Activated T-helper 9 cell treated with anti-CD3 and anti-CD28 coated beads, Interleukin-2, amount 50 U/mL, for 16 hours (primary cell): ENCODE measurements at places on chromosomes 11 and 22.

- no peak for DNase-seq
Observed at GRCh38 chr22:19888131-19888746, 33.6 kb upstream of the GNB1L start.

DNA sequence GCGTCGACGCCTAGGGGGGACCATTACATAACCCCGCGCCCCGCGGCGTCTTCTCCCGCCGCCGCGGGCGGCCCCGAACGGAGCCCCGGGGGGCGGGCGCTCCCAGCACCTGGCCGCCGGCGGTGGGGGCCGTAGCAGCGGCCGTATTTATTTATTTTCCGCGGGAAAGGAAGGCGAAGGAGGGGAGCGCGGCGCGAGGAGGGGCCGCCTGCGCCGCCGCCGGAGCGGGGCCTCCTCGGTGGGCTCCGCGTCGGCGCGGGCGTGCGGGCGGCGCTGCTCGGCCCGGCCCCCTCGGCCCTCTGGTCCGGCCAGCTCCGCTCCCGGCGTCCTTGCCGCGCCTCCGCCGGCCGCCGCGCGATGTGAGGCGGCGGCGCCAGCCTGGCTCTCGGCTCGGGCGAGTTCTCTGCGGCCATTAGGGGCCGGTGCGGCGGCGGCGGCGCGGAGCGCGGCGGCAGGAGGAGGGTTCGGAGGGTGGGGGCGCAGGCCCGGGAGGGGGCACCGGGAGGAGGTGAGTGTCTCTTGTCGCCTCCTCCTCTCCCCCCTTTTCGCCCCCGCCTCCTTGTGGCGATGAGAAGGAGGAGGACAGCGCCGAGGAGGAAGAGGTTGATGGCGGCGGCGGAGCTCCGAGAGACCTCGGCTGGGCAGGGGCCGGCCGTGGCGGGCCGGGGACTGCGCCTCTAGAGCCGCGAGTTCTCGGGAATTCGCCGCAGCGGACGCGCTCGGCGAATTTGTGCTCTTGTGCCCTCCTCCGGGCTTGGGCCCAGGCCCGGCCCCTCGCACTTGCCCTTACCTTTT is at the start of gene EP300:
EP300 (plus strand) TSS at position 570 of the 795 bp plus-strand sequence. CDS start 413 bp downstream, outside the sequence.
- DNase-seq = peak; percentile 81

DNA sequence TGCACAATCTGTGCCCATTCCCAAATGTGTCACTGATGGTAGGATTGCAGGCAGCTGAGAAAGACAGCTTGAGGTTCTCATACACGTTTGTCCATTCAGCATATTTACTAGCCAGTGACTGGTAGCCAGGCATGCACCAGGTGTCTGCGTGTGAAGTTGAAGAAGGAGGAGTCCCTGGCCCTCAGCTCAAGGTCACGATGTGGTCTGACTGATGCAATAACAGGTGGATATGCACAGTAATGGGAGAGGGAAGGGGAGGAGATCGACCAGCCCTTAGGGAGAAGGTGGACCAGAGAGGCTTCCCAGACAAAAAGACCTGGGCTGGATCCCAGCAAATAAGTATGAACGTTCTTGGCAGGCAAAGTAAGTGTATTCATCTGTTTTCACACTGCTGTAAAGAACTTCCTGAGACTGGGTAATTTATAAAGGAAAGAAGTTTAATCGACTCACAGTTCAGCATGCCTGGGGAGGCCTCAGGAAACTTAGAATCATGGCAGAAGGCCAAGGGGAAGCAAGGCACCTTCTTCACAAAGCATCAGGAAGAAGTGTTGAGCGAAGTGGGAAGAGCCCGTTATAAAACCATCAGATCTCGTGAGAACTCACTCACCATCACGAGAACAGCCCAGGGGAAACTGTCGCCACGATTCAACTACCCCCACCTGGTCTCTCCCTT is 96.0 kb downstream of the MN1 start:
- no peak for DNase-seq

DNA sequence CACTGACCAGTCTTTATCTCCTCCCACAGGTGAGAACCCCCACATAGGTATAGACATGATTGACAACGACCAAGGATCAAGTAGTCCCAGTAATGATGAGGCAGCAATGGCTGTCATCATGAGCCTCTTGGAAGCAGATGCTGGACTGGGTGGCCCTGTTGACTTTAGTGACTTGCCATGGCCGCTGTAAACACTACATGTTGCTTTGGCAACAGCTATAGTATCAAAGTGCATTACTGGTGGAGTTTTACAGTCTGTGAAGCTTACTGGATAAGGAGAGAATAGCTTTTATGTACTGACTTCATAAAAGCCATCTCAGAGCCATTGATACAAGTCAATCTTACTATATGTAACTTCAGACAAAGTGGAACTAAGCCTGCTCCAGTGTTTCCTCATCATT is 76.5 kb downstream of the BTBD10 start:
- no peak for DNase-seq

DNA sequence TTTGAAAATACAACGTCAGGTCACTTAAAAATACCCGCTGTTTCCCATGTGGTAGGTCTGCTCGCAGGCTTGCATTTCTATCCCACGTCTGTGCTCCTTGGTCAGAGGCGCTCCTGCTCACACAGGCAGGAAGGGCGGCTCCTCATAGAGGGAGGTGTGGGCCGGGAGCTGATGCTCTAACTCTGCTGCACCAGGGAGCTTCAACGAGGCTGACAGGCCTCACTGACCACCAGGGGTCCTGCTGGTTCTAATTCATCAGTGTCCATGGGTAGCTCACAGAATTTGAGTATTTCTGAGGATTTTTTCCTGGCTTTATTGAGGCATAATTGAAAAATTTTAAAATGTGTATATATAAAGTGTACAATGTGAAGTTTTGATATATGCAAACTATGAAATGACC is 68.5 kb downstream of the PIWIL3 start:
- DNase-seq = no peak

DNA sequence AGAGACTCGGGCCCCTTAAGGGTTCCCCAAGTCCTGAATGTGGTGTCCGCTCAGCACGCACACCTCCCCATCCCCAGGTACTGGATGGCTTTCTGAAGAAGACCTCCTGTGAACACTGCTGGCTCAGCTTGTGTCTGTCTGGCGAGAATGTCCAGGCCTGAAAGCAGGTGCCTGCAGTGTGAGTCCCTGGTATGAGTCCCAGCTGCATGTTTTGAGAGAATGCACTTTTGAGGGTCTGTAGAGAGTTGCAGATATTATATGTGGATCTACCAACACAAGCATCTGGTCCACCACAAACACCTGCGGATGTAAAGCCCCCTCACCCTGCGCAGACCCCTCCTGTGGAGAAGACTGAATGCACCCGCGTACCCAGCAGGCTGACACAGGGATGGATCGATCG is 1308.9 kb downstream of the TBC1D22A start:
- DNase-seq = no peak

- no peak for DNase-seq
Observed at GRCh38 chr11:117796872-117797529, at the start of gene DSCAML1. DSCAML1 (minus strand) TSS chr11:117797216; CDS start chr11:117797079, 137 bp downstream.

GRCh38 chr11:107956543-107956942 is 28.3 kb downstream of the RAB39A start:
- DNase-seq = no peak

- DNase-seq = no peak
Observed at GRCh38 chr11:132855516-132855915, 676.8 kb downstream of the OPCML start.

- DNase-seq = peak; percentile 58
Observed at GRCh38 chr22:43996170-43996980, 27.7 kb upstream of the PARVB start.

DNA sequence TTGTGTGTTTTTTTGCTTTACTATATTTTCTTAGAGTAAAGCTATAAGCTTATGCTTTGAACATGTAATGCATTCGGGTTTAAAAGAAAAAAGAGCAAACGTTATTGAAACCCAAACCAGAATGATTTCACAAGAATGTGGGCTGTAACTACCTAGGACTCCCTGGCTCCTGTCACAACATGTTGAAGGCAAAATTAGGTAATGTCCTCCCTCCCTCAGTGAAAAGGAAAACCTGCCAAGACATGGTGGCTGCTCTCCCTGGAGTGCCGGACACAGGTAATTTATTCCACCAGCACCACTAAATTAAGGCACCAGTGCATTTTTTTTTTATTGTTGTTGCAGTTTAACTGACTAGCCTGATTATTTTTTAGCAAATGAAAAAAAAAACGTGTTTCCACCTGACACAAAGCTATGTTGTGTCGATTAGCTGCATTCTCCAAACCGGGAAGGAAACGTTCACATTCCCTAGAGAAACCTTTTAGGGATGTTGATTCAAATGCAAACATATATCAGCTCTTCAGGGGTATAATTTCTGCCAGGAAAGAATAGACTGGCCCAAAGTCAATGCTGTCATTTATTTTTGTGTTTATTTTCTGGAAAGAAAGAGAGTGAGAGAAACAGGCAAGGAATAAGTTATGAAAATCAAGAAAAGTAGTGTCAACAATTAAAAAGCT is 134.6 kb downstream of the CCDC34 start:
- DNase-seq = no peak

DNA sequence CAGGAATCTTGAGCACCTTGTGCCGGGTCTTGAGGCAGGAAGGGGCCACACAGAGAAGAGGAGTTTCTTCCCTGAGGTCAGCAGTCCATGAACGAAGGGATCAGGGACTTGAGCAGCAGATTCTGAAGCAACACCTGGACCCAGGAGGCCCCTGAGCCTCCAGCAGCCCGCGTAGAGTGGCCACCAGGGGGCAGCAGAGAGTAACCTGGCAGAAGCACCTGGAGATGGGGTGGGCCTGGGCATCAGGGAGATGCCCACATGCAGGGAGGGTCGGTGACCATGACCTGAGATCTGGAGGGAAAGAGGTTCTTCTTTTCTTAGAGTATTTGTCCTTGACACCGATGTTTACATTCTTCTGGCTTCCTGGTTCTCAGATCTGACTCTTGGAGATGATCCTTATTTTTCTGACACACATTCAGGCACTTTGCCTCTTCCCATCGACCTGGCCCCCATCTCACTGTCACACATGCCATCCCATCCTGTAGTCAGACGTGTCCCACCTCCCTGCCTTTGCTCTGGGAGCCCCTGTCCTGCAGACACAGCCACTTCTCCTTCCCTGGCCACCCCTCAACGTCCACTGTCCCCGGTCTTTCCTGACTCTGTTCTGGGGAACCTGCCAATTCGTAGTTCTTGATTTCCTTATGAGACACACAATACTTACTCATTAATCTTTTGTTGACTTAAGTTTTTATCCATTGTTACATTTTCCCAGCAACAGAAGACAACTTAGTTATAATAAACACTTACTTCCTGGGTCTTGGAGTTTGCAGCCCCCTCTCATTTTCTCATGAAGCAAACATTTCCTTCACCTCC is 66.5 kb downstream of the GGTLC2 start:
- peak; percentile 70 for DNase-seq

DNA sequence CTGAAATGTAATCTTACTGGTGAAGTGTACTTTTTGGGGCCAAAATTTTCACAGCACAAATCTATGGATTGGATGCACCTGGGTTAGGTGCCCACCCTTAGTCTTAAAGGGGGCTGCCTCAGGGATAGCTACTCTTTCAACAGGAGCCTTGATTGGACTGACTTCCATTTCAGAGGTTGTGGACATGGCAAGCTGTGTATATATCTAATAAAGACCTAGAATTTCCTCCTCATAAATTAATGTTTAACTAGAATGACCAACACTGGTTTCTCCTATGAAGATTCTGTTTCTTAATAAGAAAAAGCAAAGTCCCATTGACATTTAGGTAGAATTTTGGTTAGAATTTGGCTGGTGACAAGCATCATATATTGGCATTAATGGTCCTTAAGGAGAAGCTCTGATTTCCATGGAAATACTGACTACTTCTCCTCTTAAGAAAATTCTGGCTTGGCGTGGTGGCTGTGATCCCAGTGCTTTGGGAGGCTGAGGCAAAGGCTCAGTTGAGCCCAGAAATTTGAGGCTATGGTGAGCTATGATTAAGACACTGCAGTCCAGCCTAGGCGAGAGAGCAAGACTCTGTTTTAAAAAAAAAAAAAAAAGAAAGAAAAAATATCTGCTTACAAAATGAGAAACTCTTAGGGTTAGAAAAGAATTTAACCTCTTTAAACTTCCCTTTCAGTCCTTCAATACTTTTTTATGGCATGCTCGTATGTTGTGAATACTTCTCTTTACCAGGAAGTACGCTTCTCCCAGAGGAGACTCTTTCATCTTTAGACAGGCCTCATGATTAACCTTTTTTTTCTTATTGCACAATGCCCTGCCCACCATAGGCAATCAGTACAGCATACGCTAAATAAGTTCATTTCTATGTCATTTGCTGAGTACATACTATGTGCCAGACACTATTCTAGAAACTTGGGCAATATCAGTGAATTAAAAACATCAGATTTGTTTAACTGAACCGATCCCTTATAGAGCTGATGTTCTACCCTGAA is 77.2 kb downstream of the PRR5L start:
- no peak for DNase-seq

DNA sequence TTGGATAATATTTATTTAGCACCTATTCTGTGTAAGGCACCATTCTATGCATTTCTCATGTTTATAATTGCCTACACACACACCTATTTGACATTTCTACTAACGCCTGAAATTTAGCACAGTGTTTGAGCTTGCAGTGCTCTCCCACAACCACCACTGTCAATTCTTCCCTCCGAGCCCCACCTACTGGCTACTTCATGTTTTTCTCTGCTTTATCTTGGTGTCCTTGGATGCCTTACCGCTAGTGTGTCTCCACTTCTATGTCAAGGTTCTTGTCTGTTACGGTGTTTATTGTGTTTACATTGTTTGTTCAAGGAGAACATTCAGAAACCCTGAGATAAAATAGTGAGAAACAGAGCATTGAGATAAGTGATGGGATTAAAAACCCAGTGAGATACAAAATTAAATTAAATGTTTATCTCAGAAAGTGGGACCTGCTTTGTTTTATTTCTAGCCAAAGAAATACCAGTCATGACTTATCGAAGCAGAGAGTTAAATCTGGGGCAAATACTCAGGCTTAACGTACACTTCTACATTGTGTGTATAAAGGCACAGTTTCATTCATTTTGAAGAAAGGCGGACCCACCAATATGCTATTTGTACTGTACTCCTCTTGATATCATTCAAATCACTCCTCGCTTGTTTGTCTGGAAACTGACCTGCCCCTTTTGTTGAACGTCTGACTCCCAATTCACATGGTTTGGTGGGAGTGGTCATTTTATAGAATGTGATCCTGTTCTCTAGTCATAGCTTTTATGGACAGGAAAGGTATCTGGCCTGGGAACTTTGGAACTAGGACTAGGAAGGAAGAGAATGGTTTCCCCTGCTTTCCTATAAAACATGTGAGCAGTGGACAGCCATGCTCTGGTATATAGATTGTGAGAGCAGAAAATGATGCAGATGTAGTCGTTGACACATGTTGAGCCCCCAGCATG is 39.2 kb upstream of the SLC36A4 start:
- DNase-seq = no peak

GRCh38 chr22:49420651-49421050 is 407.0 kb downstream of the BRD1 start:
- DNase-seq = no peak

DNA sequence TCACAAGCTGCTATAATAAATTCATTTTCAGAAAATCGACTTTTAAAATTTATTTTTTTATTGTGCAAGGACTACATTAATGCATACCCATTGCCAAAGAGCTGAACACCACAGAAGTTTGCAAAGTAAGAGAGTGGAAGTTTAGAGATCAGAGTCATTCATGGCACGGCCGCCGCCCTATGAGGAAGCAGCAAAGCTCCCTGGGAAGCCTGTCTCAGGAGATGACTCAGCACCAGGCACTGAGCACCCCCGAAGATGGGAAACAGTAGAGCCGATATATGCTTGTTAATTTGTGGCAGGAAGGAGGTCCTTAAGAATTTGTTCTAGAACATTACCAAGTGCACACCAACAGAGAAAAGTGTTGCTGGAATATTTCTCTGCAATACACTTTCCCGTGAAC is 693.7 kb downstream of the OPCML start:
- DNase-seq = no peak
